ENCODE measurements at places on chromosomes 7 and 10. TPM values are rescaled to one million over a fixed set of nuclear protein-coding genes. Genes with fewer than 3 reads are reported as not detected.

OGA gene
- 74.3 TPM for polyA plus RNA-seq

DNA sequence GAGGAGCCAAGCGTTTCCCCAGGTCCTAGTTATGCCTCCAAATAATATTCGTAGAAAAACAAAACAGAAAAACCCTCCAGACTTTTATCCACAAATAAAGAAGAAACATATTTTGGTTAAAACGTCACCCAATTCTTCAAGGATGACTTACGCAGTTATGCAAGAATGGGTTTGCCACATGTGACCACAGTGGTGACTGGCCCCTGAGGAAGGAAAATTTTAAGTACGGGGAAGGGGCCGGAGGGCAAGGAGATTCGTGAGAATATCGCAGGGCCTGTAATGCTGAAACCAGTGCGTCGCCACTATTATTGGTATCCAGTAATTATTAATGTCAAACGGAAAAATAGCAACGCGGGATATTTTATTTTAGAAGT is 537 bp upstream of the MRPS24 start:
- DNase-seq, result peak; percentile 35

GRCh38 chr10:46285300-46285699 is 1.5 kb upstream of the ANTXRL start:
- no peak for DNase-seq

GRCh38 chr7:52825611-52826010 is 209.8 kb upstream of the POM121L12 start:
- no peak for DNase-seq

OPALIN gene
- not detected for polyA plus RNA-seq

GRCh38 chr7:542713-543500 is 23.3 kb upstream of the PDGFA start:
- DNase-seq, result no peak

CYP3A7 gene
- not detected for polyA plus RNA-seq

DNA sequence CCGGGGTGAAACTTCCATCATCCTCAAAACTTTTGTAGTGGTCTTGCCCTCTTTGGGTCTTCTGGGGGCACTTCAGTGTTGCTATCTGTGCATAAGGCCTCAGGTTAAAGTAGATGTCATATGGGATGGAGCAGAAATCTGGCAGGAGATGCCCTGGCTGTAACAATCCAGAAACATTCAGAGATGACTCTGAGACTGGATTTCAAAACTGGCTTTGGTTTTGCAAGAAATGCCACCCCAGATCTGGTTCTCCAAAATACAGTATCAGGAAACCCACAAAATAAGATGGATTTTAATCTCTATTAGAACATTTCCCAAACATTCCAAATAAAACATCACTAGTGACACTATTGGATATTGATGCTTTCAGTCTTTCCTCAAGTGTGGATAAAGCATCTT is 191.5 kb downstream of the REEP3 start:
- no peak for DNase-seq

POLR2J2 gene
- polyA plus RNA-seq, result 8.6 TPM

DNA sequence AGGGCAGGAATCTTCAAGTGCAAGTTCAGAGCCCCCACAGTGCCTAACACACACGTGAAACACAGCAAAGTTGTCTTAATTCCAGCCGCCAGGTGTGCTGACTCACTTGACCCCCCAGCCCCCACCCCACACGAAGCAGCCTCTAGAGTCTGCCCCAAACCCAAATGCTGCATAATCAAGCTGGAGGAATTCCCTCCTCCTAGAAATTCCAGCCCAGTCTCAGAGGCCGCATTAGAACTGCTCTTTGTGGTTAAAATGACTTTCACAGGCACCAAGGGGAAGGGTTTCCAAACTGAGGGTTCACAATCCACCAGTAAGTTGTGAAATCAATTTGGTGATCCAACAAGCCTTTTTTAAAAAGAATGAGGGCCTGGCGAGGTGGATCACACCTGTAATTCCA is 67.0 kb upstream of the PLXNA4 start:
- no peak for DNase-seq

GRID2IP gene
- 0.15 TPM for polyA plus RNA-seq

ZNF804B gene
- not detected for polyA plus RNA-seq

MCM10 gene
- polyA plus RNA-seq, result 0.09 TPM

All from heart right ventricle (tissue), 16 donors.